ENCODE measurements at places on chromosomes 4 and X. TPM values are rescaled to one million over a fixed set of nuclear protein-coding genes. Genes with fewer than 3 reads are reported as not detected.

The CLIC2 gene
- total RNA-seq, result 0.97 TPM

The MAGIX gene
- total RNA-seq, result 3.5 TPM

GRCh38 chr4:55277011-55277410 lies 69.0 kb upstream of the SRD5A3 start:
- H3K27me3 ChIP-seq, result peaks cover 56% of the 10 kb centered on the region
- DNase-seq, result no peak
- peaks cover 1% of the 10 kb centered on the region for H3K36me3 ChIP-seq
- H3K4me3 ChIP-seq, result no peak overlapping the region
- H3K27ac ChIP-seq, result no peak overlapping the region

- H3K27me3 ChIP-seq, result peaks cover 9% of the 10 kb centered on the region
- H3K4me1 ChIP-seq, result no peaks in the 10 kb centered on the region
- H3K36me3 ChIP-seq, result no peaks in the 10 kb centered on the region
Measured at GRCh38 chr4:141614878-141615586, 21.4 kb upstream of the IL15 start.

Measured in chondrocyte (in vitro differentiated cells).